ENCODE measurements at places on chromosomes 7 and 10.

GRCh38 chr10:71116426-71116825, 95.9 kb upstream of the UNC5B start:
- DNase-seq: no peak

DNA sequence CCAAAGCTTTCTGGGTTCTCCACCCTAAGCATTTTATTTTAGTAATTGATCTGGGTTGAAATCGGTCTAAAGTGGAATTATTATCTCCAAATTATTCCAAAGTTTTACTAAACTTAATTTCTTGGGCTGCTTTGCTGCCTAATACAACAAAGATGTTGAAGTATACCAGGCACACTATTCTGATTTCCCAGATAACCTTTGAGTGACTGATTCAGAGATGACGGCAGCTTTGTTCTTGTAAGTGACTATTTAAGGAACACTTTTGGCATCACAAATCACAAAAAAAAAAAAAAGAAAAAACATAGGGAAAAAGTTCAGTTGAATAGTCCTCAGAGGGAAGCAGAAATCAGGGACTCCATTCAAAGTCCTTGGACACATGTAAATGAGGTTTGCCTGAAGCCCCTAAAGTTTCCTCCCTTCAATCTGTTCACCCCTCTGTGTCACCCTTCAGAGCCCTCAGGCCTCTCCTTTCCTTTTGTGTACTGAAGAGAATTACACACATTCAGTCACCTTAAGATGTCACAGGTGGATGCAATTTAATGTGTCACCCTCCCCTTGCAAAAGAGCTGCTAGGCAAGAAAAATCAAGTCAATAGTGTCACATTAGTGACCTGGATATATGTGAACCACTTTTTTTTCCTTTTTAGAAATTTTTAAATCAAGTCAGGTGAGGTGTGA, 81.5 kb downstream of the RTKN2 start:
- DNase-seq: no peak

GRCh38 chr10:2953495-2953894, 113.9 kb upstream of the PFKP start:
- DNase-seq: no peak

DNA sequence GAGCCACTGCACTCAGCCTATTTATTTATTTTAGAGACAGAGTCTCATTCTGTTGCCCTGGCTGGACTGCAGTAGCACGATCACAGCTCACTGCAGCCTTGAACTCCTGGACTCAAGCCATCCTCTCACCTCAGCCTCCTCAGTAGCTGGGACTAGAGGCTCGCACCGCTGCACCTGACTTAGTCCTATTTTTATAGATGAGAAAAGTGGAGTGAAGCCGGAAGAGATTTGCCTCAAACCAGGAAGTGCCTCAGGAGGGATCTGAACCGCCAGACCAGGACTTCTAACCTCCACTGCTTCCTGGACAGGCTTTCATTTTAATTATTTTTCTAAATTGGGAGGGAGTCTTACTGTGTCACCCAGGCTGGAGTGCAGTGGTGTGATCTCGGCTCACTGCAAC, 17.5 kb upstream of the CLIP2 start:
- no peak for DNase-seq

- DNase-seq: no peak
Measured at GRCh38 chr7:38296059-38296857, 22.8 kb upstream of the TARP start.

DNA sequence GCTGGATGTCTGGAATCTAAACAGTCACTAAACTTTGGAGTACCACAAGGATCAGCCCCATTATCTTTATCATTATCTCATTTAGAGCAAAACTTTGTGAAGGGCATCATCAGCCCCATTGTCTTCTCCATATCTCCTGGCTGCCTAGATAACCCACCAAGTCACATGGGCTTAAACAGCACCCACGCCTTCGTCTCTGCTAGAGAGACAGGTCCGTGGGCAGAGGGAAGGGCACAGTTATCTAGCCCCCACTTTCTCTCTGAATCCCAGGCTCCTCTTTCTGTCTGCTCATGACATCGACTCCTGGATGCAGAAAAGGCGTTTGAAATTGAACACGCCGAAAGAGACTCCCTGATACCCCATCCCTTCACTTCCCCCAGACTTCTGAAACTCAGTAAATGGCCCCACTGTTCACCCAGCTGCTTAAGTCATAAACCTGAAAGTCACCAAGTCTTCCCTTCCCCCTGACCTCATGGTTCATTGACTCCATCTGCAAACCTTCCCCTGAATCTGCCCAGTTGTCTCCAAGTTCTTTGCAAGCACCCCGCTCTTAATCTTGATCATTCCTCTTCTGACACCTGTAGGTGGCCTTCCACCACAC, 20.9 kb upstream of the PARD3 start:
- no peak for DNase-seq

GRCh38 chr7:25495342-25496250, 267.3 kb upstream of the NPVF start:
- no peak for DNase-seq

DNA sequence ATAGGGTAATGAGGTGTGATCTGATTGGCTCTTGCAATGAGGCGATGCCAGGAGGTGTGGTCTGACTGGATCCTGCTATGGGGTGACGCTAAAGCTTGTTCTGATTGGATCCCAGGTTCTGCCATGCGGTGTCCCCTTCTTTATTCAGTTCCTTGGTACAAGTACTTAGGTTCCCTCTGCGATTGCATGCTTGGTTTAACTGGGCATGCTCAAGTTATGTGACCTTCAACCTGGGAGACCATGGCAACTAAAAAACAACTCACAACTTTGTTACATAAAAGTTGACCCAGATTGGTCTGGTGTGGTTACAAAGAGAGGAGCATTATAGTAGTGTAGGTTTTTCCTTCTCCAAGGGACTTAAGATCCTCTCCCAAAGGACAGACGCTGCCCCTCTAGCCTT, 49.5 kb upstream of the DNAJC1 start:
- no peak for DNase-seq

- DNase-seq: no peak
Measured at GRCh38 chr7:45922810-45923209, 1.7 kb upstream of the IGFBP3 start.

DNA sequence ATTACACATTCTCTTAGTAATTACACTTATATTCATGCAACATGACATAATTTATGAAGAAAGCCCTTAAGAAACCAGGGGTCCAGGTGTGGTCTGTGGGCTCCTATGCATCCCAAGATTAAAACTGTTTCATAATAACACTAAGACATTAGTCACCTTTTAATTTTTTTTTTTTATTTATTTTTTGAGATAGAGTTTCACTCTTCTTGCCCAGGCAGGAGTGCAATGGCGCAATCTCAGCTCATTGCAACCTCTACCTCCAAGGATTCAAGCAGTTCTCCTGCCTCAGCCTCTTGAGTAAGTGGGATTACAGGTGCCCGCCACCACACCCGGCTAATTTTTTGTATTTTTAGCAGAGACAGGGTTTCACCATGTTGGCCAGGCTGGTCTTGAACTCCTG, 12.5 kb downstream of the GDI2 start:
- no peak for DNase-seq

DNA sequence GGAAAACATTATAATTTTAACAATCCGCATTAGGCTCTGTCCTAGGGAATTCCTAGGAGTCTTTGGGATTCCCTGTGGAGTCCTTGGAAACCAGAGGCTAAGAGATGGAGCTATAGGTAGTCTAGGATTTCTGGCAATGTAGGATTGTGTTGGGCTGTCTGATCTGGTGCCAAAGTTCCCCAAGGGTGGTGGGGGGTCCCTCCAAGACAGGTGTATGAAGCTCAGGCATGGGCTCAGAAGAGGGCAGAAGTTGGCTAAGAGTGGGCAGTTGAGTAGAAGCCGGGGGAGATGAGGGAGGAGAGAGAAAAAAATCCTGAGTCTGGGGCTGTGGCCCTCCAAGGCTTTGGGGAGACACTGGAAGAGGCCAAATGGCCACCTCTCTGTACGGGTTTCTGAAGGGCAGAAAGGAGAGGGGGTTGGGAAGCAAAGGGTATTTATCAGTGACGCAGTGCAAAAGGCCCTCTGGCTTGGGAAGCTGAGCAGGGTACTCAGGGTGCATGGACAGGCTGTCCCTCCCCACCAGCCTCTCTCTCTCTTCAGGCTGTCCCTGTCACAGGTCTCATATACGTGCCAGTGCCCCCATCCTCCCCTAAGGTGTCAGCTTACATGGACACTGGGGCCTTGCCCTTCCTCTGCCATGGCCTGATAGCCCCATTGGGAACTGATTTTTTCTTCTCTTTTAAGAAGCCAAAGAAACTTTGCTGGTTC, 929 bp downstream of the HOXA6 start:
- no peak for DNase-seq

DNA sequence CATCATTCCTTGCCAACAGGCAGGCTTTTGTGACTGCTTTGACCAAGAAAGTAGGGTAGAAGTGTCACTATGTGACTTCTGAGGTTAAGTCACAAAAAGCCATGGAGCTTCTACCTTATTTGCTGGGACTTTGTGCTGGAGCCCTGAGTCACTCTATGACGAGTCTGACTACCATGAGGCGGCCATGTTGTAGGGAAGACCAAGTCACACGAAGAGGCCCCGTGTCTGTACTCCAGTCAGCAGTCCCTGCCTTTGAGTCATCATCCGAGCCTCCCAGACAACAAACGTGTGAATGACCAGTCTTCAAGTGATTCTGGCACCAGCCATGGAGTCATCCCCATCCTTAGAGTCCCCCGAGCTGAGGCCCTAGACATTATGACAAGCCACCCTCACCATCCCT, 3.5 kb upstream of the MYL10 start:
- DNase-seq: no peak

DNA sequence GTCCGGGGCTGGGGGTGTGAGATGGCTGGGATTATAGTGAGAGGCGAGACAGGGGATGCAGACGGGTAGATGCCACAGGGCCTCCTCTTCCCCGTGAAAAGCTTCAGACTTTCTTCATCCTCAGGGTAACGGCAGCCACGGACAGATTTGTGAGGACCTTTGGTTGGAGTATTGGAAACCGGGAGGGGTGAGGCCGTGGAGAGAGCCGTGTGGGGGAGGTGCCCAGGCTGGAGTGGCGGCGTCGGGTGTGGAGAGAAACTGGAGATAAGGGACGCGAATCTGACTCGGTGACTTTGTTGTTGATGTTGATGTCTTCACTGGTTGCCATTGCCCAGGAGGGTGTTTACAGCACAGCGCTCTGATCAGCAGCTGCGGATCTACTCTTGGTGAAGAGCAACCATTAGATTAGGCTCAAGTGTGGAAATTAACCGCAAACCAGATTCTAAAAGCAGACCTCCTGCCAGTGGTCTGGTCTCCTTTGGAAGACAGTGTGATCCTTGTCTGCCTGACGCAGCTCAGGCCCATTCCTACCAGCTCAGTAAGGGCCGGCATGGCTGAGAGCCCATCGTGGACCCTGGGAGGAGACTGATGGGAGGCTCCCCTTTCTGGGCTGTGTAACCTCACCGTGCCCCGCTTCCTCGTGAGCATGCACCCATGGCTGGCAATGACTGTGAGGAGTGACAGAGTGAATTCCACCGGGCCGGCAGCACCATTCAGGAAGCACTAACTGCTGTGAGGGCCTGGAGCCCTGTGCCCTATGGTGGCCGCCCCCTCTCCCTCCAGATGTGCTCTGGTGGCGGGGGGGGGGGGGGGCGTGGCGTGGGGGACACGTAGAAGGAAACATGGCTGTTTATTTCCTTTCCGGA, 90.3 kb downstream of the INPP5A start:
- no peak for DNase-seq

DNA sequence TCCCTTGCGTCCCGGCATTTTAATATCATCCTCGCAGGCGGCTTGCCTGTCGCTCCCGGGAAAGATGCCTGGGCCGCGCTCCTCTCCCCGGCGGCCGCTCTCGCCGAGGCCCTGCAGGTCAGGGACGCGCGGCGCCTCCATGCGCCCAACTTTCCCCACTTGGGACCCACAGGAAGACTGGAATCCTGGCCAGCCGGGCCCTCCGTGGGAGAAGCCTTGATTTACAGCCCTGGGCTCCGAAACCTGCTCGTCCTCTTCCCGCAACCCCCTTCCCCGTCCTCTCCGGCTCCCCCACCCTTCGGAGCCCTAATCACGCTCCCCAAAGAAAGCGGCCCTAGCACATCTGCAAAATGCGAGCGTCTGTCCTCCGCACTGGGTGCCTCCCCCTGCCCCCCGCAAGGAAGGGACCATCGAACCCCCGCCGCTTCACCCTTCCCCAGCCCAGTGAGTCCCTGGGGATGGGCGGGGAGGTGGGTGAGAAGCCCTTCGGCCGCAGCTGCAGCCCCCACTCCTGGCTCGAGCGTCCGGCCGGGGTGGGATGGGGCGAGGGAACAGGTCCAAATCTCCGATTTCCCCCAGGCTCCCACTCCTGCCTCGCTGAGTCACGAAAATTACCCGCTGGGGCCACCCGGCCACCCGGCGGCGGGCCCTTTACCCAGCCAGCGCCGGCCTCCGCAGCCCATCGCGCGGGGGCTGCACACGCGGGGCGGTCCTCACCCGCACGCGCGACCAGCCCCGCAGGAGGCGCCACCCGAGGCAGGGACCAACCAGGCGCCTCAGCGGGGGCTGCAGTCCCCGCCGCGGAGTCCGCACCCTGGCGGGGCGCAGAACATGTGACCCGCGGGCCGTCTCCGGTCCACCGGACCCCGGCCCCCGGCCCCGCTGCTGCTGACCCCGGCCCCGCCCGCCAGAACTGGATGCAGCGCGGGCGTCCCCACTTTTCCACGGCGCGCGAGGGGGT, 695 bp downstream of the HSPA12A start:
- no peak for DNase-seq

DNA sequence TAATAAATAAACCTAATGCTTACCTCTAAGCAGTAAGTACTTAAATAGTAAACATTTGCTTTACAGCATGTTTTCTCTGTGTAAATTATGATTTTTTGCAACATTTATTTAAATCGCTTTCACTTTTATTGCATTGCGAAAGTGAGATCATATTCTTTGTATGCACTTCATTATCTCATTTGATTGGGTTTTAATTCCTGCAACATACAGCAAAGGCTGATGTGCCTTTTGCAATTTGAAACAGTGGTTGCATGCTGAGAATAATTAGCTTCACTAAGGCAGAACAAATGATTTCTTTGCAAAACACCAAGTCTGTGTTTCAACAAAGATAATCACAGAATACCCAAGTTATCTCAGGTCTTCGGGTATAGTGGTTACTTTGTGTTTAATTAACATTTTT, 16.3 kb upstream of the THSD7A start:
- DNase-seq: no peak

GRCh38 chr7:3573151-3573550, 272.1 kb downstream of the SDK1 start:
- no peak for DNase-seq

GRCh38 chr7:36473454-36474282, 84.0 kb downstream of the ANLN start:
- DNase-seq: no peak

- no peak for DNase-seq
Measured at GRCh38 chr10:70932392-70933196, 44.2 kb upstream of the PCBD1 start.

GRCh38 chr7:155698633-155699032, 54.2 kb downstream of the RBM33 start:
- DNase-seq: no peak

DNA sequence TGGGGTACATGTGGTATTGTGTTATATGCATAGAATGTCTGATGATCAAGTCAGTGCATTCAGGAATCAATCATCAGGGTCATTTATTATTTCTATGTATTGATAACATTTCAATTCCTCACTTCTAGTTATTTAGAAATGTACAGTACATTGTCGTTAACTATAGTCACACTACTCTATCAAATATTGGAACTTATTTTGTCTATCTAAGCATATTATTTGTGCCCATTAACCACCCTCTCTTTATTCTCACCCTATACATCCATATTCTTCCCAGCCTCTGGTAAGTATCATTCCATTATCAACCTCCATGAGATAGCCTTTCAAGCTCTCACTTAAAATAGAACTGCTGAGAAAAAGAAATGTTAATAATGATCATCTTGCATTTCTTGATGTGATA, 596.5 kb upstream of the POT1 start:
- DNase-seq: no peak

- no peak for DNase-seq
Measured at GRCh38 chr7:44080118-44080517, 2.2 kb downstream of the POLM start.
